ENCODE measurements at places on chromosomes 12 and 14. TPM values are rescaled to one million over a fixed set of nuclear protein-coding genes. Genes with fewer than 3 reads are reported as not detected.

PRB2 gene
- not detected for total RNA-seq

TSFM gene
- total RNA-seq: 12.5 TPM

KRT3 gene
- total RNA-seq: not detected

DNA sequence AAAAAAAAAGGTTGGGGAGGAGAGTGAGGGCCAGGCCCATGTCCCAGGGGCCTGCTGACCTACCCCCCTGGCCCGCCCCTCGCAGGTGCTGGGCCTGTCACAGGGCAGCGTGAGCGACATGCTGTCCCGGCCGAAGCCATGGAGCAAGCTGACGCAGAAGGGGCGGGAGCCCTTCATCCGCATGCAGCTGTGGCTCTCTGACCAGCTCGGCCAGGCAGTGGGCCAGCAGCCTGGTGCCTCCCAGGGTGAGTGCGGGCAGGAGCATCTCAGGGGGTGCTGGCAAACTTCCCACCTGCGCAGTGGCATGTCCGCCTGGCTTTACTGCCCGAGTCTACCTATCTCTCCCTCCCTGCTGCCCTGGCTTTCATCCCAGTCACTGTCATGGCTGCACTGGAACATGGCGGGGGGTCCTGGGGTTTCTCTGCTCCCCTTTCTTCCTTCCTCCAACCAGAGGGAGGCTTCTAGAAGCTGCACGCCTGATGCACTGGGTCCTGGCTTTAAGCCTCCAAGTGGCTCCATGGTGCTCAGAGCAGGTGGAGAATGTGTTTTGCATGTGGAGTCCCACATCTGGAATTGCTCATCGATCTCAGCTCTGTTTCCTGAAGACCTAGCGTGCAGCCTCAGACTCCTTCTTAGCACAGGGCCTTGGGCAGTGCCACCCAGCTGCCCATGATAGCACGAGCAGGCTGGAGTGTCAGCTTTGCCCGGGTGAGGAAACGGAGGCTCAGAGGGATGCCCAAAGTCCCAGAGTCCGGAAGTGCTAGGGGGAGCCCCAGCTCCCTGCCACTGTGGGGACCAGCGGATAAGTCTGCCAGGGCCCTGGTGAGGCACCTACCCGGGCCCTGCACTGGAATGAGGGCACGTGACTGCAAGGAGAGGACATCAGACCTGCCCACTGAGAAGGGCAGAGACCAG is 46.3 kb downstream of the PHETA1 start:
- DNase-seq: no peak

GRCh38 chr14:21220874-21221477 is 48.3 kb downstream of the HNRNPC start:
- no peak for DNase-seq

GRCh38 chr12:5516371-5517241 is 84.7 kb downstream of the NTF3 start:
- DNase-seq: no peak

DNA sequence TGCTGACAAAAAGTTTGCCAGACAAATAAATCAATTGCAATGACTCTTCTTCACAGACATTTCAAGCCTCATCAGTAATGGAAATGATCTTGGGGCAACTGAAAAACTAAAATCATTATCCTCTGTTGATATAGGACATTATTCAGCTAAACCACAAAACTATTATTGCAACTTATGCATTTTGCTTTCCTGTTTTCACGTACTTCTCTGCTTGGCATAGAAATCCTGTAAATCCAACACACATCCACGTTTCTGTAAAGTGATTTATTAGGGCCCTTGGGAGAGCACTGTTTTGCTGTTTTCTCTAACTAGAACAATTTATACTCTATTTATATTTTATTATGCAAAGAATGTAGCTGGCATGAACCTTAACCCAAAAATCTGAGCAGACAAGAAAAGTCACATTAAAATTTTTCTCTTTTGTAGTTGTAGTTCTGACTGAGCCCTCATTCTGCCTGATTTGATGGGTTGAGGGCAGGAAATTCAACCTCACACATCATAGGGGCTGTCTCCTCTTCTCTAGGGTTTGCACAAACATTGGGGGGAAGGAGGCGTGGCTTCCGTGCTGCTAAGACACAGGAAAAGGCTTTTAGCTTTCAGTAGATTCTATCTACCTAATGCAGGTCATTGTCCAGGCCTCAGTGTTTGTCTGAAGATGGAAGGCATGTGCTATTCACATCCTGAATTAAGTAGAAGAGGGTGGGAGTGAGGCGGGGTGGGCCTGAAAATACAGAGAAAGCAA is 11.5 kb upstream of the NUP107 start:
- DNase-seq: peak; percentile 25

- no peak for DNase-seq
Measured at GRCh38 chr12:94644141-94644979, 6.0 kb downstream of the TMCC3 start.

- no peak for DNase-seq
Measured at GRCh38 chr12:113366827-113367226, 8.4 kb downstream of the PLBD2 start.

- DNase-seq: no peak
Measured at GRCh38 chr12:99983456-99984258, 1.1 kb downstream of the ANKS1B start.
